Peyer's patch (tissue), 4 donors: ENCODE measurements at places on chromosomes 5 and 9. TPM values are rescaled to one million over a fixed set of nuclear protein-coding genes. Genes with fewer than 3 reads are reported as not detected.

GRCh38 chr9:105714020-105714331 is 19.6 kb downstream of the TMEM38B start:
- DNase-seq, result no peak

Gene MLLT3
- total RNA-seq, result 15.3 TPM

Gene PCDHGA5
- 0.94 TPM for total RNA-seq

DNA sequence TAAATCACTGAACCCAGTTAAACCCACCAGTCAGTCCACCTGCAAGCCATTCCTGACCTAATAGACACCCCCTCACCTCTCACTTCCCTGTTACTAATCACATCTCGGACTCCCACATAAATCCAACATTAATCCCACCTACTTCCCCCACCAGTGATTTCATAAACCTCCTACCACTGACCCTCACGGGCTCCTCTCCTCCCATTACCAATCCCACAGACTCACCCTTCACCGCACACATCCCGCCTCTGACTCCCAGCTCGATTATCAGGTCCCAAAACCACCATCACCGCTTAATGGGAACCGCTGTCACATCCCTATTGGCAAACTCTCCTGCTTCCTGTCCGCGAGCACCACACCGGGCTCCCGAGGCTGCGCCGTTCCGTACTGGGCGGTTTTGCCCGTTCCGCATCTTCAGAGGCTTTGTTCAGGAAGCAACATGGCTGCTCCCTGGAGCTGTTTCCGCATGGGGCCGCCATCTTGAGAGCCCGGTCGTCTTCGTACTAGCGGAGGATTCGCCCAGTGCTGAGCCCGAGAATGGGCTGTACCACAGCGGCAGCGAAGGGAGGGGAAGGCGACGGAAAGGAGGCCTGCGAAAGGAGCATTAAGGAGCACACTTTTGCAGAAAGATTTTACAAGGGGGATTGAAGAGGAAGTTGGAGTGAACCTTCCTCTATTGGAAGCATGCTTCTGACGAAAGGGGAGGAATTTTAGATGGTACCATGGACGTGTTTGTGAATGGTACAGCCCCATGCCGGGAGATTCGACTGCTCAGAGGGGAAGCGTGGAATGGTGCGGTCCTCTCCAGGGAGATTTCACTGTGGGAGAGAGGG is at the start of gene ZNF300:
Gene ZNF300, minus strand, starts transcription at position 502 of the 833 bp plus-strand sequence. CDS start 1,825 bp downstream, outside the sequence.
- peak; percentile 88 for DNase-seq

Gene PRLR
- total RNA-seq, result 51.3 TPM

GRCh38 chr5:56974241-56974640 is 22.3 kb upstream of the MIER3 start:
- DNase-seq, result no peak

Gene PNPLA7
- total RNA-seq, result 20.6 TPM

DNA sequence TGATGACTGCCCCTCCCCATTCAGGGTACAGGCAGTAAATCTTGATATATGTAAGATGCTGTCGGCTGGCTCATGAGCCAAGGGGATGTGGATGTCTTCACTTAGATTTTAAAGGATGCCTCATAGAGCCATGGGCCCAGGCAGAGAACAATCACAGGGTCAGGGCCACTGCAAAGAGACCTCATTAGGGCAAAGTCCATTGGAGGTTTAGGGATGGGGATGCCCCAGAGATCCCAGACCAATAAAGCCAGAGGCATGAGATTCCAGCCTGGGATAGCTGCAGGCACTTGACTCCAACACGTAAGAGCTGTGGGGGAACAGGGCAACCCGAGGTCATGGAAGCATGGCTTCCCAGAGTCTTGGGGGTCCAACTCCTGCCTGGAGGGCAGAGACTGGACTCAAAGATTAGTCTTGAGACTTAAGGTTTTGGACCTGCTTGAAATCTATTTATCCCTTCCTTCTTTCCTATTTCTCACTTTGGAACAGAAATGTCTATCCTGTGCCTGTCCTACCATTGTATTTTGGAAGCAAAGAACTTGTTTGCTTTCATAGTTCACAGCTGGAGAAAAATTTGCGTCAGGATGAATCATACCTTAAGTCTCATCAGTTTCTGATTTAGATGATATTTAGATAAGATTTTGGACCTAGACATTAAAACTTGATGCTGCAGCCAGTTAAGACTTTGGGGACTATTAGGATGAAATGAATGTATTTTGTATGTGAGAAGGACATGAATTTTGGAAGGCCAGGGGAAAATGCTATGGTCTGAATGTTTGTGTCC is 101.3 kb upstream of the ADRA1B start:
- no peak for DNase-seq
